Panc1 (cell line): ENCODE measurements at places on chromosomes 2 and 18. TPM values are rescaled to one million over a fixed set of nuclear protein-coding genes. Genes with fewer than 3 reads are reported as not detected.

The SERPINB12 gene
- not detected for total RNA-seq

The TMEFF2 gene
- total RNA-seq, result 1.5 TPM

The CPS1 gene
- total RNA-seq, result 5.1 TPM

The ARPC2 gene
- 248 TPM for total RNA-seq

The LDAH gene
- 17.2 TPM for total RNA-seq

The CYP1B1 gene
- 86.7 TPM for total RNA-seq

The CCDC74A gene
- total RNA-seq, result 29.9 TPM

The SANBR gene
- total RNA-seq, result 18.8 TPM

The CCL20 gene
- total RNA-seq, result not detected

The ST8SIA5 gene
- 0.15 TPM for total RNA-seq

The SIX3 gene
- total RNA-seq, result 0.21 TPM

The GAL3ST2 gene
- total RNA-seq, result 1.6 TPM

The PTPRN gene
- total RNA-seq, result not detected

The RIT2 gene
- not detected for total RNA-seq

The NCKAP5 gene
- 0.10 TPM for total RNA-seq

The KCNK3 gene
- total RNA-seq, result 32.8 TPM

The KLHL41 gene
- total RNA-seq, result 0.72 TPM

The EFR3B gene
- total RNA-seq, result 8.9 TPM
